ENCODE measurements at places on chromosomes 5 and 9.
A peak's percentile ranks its signal among the peaks of the same experiment; 100 is the strongest.

DNA sequence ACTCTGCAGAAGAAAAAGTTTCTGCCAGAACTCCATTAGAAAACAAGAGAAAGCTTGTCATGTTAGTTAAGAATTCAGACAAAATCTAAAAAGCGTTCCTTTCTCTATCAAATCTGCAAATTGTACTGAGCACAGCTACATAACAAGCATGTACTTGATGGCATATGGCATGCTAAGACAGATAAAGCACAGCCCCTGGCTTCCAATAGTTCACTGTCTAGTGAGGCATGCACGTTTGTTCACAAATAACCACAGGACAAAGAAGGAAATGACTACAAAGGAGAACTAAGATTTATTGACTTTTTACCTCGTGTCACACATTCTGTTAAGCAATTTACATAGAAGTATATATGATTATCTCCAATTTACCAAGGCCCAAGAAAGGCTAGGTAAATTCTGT, 518.2 kb upstream of the TLE4 start:
- DNase-seq: no peak

GRCh38 chr9:135480071-135480939, 723 bp downstream of the PPP1R26 start:
- DNase-seq: peak; percentile 46

- DNase-seq: peak; percentile 76
These were observed 48.7 kb upstream of the PSD2 start for GRCh38 chr5:139746691-139747582.

DNA sequence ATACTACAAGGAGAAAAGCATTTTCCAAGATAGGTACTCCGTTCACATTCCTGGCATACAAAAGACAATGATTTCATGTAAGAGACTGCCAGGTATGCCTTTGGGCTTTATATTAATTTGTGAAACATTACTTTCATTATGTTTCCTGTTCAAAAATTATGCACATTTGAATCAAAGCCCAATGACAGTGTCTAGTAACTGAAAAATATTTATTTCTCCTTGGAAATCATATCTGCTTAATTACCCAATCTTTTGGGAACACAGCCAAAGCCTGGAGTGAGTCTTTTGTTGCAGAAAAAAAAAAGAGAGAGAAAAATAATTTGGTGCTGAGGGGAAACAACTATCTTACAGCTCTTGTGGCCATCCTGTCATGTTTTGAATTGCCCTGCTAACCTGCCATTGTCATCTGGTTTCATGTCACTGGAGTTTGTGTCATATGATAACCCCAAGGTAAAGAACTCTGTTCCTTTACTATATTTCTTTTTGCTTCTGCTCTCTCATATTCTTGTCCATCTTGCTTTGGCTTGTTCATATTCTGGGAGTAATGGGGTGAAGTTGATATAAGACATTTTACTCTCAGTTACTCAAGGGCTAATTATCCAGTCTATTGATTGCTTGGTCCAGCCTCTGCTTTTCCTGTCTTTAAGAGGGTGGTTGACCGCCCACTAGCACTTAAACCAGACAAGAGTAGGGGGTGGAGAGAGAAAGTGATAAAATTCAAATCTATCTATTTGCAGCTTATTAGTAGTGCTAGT, 238.3 kb upstream of the NUDT12 start:
- no peak for DNase-seq

DNA sequence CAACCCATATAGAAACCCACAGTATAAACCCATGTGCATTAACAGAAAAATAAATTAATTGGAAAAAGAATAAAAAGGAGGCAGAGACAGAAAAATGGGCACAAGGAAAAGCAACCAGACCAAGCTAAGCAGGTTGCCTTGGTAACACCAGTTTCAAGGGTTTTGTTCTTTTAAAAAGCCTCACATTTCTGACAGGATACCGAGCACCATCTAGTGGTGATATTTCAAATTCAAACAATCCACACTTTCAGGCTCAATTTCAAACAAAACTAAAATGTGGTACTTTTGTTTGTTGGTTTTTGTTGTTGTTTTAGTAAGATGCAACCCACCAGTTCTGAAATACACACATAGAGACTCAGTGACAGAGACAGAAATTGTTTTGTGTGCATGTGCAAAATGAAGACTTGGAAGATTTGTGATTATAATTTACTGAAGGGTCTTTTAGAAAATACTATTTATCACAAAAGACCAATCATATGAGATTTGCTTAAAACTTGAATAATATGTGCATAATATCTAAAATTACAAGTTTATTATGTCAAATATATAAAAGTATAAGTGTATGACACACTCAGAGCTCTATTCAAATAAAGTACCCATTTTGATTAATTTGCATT, 318.2 kb downstream of the SLCO4C1 start:
- DNase-seq: peak; percentile 67

DNA sequence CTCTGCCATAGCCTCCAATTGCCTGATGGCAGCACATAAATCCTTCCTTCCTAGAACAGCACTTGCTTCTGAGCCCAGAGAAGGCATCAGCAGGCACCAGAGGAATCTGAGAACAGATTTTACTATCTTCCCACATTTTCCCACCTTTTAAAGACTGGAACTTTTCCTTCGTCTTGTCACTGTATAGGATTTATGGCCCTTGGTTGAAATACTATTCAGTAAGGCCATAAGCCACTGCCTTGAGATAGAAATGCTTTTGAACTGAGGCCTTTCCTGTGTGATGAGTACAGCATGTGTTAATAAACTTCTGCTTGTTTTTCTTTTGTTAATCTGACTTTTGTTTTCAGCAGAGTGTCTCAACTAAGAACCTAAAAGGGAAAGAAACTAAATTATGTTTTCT, 84.3 kb downstream of the MRPS27 start:
- DNase-seq: no peak

- no peak for DNase-seq
These were observed 70.8 kb upstream of the ENTREP1 start for GRCh38 chr9:69254223-69254622.

DNA sequence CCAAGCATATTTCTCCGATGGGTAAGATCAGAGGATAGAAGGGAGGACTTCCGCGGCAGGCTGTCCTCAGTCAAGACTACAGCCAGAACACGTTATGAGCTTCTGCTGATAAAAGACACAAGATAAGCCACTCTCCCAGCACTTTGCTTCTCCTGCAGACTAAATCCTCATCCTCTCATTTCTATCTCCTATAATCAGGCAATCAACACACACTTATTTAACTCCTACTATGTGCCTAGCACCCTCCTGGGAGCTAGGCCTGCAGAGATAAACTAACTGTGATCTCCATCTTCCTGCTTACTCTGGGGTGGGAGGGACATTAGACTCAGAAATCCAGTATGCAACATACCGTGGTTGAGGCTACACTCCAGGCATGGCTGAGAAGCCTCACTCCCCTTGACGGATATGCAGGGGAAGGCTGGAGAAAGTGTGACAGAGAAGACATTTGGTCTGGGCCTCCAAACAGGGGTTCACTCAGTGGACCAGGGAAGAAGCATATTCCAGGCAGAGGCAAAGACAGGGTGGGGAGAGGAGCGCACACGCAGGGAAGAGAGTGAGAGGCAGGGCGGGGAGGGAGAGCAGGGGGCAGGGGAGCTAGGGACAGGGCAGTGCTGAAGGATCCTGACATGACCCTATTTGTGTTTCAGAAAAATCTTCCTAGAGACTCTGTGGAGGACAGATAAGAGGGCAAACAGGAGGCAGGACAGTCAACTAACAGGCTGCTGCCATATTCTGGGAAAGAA, 274.1 kb downstream of the DENND1A start:
- no peak for DNase-seq

GRCh38 chr5:154753792-154754191, 1.4 kb upstream of the LARP1 start:
- DNase-seq: peak; percentile 43

GRCh38 chr5:138605254-138605972, 30.2 kb upstream of the HSPA9 start:
- DNase-seq: peak; percentile 76

DNA sequence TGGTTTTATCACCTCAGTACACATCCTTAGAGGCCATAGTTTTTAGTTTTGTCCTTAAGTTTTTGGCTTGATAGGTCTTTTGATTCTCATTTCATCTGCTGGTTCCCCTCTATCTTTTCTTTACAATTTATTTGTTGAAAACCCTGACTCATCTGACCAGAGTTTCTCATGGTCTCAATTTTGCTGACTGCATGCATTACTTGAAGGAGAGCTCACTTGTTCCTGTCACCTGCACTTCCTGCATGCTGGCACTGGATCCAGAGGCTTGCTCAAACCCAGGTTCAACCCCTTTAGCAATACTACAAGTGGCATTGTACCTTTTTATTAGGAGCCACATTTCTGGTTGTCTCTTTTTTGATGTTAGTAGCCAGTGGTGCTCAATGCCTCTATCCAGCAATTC, 26.7 kb downstream of the FBXO10 start:
- no peak for DNase-seq

DNA sequence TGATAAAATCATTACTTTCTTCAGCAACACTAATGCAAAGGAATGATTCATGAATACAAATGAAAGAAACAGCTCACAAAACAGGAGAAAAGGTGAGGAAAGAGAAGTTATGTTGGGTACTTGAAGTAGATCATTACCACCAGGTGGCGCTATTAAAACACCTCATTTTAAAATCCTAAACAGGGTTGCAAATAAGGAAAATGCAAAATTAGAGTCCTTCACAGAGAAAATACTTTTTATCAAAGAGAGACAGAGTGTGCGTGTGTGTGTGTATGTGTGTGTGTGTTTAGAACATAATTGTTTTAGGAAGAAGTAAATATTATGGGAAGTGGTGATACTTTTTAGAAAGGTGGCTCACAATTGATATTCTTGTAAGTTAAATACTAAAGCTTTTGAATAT, 49.5 kb upstream of the CD180 start:
- DNase-seq: peak; percentile 69

GRCh38 chr5:89232139-89232603, 349.2 kb upstream of the MEF2C start:
- DNase-seq: no peak
